Fibroblast of pulmonary artery (primary cell): ENCODE measurements at places on chromosomes 2 and 18.

GRCh38 chr2:100730290-100730868, 89.6 kb upstream of the NPAS2 start:
- peak; percentile 90 for DNase-seq

DNA sequence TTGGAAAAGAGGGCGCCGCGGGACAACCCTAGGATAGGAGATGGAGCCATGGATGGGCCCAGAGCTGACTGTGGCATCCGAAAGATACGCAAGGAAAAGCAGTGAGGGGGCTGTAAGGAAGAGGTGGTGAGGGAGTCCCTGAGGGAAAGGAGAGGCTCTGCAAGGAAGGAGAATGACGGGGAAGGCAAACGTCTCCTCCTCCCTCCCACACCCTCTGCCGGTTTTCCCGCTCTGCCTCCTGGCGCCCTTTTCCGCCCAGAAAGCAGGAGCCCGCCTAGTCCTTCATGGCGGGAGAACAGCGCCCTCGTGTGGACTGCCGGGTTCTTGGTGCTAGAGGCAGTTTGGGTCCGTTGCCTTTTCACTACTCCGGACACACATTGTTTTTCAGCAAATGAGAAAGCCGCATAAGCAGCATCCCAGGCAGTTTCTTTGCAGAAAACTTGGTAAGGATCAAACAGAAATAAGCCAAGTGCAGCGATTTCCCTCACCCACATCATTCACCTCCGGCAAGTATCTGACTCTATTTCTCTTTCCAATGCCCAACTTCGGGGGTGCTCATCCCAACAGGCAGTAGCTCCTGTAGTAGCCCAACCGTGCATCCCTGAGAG, 200.4 kb downstream of the INO80D start:
- peak; percentile 84 for DNase-seq

DNA sequence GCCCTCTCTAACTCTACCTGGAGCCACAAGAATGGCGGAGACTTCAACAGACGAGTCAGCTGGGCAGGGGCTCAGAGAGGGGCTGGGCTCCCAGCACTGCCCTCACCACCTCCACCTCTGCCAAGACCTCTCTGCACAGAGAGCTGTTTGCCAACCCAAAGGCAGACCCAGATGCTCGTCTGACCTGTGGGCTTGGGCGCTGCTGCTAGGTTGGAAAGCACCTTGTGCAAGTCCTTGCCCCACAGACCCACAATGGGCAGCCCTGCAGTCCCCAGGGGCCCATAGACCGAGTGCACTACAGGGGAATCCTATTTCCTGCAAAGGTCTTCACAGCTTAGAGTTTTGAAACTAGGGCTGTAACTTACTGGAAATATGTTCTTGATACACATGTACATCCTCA, 13.3 kb downstream of the ACKR3 start:
- DNase-seq: no peak

DNA sequence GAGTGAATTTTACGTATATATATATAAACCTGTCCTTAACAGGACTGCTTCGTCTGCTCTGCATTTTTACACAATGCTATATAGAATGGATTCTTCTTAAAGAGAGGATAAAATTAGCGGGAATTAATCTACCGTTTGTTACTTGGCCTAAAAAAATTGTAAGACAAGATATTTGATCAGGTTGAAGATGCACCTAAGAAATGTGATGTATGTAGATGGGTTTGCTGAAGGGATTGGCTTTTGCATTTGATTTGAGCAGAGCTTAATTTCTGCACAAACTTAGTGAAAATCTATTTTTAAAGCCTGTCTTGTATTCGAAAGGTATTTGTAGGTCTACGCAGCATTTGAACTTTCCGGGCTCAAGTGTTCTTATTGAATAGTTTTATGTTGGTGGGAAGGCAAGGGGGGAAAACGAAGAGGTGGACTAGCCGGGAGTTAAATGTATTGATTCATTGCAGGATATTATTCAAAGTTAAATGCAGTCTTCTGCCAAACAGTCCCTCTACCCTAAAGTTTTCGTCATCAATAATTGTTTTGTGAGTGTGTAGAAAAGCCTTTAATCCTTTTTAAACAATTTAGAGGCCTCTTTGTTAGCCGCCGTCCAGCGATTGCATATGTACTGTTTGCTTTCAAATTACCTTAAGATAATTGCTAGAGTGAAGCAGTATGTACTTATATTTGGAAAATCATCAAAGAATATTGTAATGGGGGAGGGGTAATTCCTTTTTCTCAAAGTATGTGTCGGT, 1.2 kb downstream of the PPP1CB start:
- DNase-seq: no peak

DNA sequence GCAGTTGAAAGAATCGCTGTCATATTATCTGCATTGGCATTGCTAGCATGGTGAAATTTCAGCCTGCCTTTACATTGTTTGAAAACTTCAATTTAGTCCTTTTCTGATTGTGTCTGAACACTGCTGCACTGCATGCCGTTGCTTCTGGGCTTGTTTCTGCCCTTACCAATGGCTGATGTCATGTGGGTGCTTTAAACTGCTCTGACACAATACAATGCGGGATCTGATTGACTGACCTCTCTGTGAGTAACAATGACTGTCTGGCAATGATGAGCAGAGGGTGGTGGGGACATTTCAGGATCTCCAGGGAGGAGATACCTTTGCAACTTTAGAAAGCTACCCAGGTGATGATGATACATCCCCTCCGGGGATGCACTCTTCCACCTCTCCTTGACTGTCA, 119.5 kb upstream of the ZBTB14 start:
- no peak for DNase-seq

- DNase-seq: no peak
These were observed 300.9 kb downstream of the ICOS start for GRCh38 chr2:204237416-204237815.

GRCh38 chr18:23573626-23574431, 12.5 kb downstream of the NPC1 start:
- peak; percentile 67 for DNase-seq

GRCh38 chr2:117502121-117502520, 312.4 kb upstream of the DDX18 start:
- DNase-seq: no peak
